Hindlimb muscle (tissue), 1 donor: ENCODE measurements at places on chromosomes 2 and 18. TPM values are rescaled to one million over a fixed set of nuclear protein-coding genes. Genes with fewer than 3 reads are reported as not detected.

The GAD1 gene
- 0.57 TPM for polyA plus RNA-seq

The TCF23 gene
- 0.17 TPM for polyA plus RNA-seq

The SLC20A1 gene
- polyA plus RNA-seq, result 23.6 TPM

GRCh38 chr2:144705328-144706245 is 185.7 kb upstream of the ZEB2 start:
- DNase-seq, result no peak

GRCh38 chr2:65291216-65292105 is 63.8 kb downstream of the ACTR2 start:
- DNase-seq, result no peak

- no peak for DNase-seq
These were observed 874.4 kb downstream of the SUCLG1 start for GRCh38 chr2:83584672-83585071.

- DNase-seq, result no peak
These were observed 16.6 kb downstream of the SERTAD2 start for GRCh38 chr2:64637000-64637635.

The TUBB8B gene
- polyA plus RNA-seq, result not detected

DNA sequence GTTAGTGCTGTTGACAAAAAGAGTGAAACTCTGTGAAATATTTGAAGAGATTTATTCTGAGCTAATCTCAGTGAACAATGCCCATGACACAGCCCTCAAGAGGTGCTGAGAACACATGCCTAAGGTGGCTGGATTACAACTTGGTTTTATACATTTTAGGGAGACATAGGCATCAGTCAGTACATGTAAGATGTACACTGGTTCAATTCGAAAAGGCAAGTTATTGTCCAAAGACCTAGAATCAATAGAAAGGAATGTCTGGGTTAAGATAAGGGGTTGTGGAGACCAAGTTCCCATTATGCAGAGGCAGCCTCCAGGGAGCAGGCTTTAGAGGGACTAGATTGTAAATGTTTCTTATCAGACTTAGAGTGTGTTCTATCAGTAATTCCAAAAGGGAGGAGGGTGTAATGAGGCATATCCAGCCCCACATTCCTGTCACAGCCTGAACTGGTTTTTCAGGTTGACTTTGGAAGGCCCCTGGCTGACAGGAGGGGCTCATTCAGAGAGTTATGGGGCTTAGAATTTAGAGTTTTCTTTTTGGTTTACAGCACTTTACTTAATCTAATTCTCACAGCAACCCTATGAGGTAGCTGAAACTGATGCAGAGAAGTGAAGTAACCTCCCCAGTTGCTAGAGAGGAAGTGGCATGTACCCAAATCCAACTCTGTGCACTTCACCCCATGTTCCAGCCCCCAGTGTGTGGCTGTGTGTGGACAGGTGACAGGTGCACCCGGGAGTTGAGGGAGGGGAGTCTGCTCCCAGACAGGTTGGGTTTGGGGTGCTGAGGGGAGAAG is 28.3 kb upstream of the ASAP2 start:
- DNase-seq, result no peak

The CLEC4F gene
- polyA plus RNA-seq, result 0.36 TPM

- DNase-seq, result no peak
These were observed 78.4 kb downstream of the SETBP1 start for GRCh38 chr18:44758861-44759631.

DNA sequence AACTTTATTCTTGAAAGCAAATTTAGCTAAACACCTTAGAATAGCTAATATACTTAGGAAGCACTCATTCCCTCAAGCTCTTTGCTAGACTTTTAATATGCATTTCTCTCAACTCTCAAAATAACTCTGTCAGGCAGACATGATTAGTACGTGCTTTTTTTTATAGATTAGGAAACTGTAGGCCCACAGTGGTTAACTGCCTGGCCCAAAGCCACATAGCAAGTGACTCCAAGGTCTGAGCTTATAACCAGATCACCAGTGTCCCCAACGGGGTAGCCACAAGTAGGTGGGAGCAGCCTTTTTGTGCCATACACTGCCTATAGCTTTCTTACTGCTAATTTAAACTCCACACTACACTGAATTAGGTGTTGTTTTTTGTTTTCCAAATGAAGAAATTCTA is 576.8 kb downstream of the METTL4 start:
- no peak for DNase-seq

DNA sequence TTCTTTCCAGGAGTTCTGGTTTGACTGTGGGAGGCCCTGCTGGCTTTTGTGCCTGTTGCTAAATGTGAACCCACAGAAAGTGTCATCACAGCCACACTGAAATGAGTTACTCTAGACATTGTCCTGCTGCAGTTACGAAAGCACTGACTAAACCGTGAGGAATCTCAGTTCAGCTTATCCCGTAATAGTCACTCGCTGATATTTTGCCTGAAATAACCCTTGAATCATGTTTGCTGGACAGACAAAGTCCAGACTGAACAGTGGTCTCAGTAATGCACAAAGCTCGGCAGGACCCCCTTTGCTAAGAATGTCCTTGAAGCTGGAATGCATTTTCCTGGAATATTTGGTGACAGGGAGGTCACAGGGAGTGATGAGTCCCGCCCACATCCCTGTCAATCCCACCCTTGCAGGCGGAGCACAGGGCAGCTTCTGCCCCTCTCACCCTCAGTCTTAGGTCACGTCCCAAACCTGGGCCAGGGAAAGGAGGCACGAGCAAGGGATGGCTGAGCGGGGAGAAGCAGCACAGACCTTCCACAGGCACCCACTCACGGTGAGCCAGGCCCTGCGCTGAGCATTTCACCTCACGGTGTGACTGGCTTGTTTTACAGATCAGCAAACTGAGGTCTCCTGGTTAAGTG is 53.4 kb downstream of the ADI1 start:
- DNase-seq, result no peak

DNA sequence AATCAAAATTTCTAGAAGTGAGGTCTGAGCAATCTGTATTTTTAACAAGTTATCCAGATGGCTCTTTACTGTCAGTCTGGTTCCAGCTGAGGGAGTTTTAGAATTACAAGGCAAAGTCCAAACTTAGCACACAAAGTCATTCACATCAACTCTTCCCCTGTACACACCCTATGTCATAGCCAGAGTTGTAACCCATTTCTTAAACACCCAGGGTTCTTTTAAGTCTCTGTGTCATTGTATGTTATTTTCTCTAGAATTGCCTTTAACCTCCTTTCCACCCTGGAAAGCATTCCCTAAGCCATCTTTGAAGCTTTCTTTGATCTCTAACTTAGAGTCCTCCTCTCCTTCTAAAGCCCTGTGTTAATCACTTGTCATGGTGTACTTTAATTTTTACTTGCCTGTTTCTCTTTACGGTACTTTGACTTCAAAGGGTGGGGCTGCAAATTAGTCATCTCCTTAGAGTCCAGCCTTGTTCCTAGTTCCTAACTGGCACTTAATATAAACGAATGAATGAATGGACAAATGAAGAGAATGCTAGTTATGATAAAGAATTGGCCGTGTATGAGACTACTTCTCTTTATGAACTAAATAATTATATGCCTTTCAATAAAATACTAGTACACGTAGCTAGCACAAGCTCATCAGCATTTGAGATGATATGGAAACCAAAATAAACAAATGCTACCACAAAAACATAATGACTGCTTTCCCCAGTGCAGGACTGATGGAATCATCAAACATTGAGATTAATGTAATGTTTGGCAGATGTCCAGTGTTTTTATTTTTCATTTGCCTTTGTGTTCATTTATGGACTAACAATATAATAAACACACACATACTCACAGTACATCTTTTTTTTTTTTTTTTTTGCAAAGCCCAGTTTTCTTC is 11.9 kb upstream of the ACTR3 start:
- no peak for DNase-seq
